ENCODE measurements at places on chromosomes 1 and 21. TPM values are rescaled to one million over a fixed set of nuclear protein-coding genes. Genes with fewer than 3 reads are reported as not detected.

DNA sequence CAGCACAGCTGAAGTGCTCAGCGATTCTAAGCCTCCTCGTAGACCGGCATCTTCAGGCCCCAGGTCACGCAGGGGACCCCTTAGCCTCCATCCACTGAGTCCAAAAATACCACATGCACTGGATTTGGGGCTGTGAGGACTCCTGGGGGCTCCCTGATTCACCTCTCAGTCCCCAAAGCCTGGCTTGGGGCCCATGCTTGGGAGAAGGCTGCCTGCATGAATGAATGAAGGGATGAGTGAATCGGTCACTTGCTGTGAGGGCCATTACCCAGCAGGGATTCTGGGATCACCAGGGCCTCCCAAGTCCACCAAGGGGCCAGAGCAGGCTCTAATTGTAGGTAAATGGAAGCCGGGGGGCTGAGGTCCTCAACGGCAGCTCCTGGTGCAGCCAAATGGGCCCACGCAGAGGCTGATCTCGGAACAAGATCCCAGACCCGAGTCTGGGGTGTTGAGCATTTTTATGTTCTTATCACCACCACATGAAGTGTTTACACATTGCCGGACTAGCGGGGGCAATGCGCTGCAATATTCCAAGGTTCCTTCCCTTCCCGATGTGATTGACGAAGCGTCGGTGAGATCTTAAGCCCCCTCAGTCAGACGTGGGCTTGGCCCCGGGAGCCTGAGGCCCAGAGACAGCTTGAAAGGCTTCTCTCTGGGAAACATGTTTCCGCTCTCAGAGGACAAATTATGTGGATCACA, 13.6 kb upstream of the ARHGEF16 start:
- H3K36me3 ChIP-seq = no peaks in the 10 kb centered on the region
- no peak for DNase-seq
- no peak overlapping the region for H3K4me3 ChIP-seq
- no peaks in the 10 kb centered on the region for H3K4me1 ChIP-seq

DNA sequence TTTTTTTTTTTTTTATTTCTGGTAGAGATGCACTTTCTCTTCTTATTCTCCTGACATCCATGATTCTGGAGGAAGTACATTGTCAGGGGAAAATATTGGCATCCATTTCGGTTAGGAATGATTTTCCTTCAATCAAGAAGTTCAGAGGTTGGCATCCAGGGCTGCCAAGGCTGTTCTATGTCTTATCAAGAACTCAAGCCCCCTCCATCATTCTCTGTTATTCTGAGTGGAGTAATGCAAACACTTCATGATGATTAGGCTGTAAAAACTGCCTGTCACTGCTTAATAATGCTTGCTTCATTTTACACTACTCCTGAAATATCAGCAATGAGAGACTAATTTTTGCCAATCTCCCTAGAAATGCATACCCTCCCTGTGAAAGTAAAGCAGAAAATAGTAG, 417.1 kb upstream of the NFIA start:
- H3K36me3 ChIP-seq = no peaks in the 10 kb centered on the region
- no peaks in the 10 kb centered on the region for H3K27me3 ChIP-seq
- no peak for DNase-seq
- H3K27ac ChIP-seq = no peak overlapping the region

DNA sequence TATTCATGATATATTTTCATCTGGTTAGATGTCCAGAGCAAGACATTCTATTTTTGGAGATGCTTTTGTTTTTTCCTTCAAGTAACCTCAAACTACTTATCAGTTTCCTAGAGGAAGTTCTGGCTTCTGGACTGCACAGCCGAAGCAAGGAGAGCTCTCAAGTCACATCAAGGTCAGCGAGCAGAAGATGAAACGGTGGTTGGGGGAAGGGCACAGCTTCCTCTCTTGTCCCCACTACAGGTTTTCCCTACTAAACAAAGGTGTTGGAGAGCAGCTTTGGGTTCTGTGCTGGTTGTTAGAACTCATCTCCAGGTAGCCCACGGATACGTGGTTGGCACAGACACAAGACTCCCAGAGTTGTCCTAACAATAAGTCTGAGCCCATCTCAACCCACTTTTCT, 5.1 kb upstream of the PLEKHO1 start:
- DNase-seq = no peak
- H3K27ac ChIP-seq = no peak overlapping the region
- H3K4me3 ChIP-seq = no peak overlapping the region
- no peaks in the 10 kb centered on the region for H3K36me3 ChIP-seq
- no peaks in the 10 kb centered on the region for H3K27me3 ChIP-seq

The FAM151A gene
- not detected for total RNA-seq

The FALEC gene
- total RNA-seq = not detected

The CHML gene
- 4.2 TPM for total RNA-seq

GRCh38 chr1:60234776-60235175, 161.2 kb upstream of the C1orf87 start:
- no peaks in the 10 kb centered on the region for H3K4me1 ChIP-seq
- no peak for DNase-seq
- H3K36me3 ChIP-seq = no peaks in the 10 kb centered on the region

DNA sequence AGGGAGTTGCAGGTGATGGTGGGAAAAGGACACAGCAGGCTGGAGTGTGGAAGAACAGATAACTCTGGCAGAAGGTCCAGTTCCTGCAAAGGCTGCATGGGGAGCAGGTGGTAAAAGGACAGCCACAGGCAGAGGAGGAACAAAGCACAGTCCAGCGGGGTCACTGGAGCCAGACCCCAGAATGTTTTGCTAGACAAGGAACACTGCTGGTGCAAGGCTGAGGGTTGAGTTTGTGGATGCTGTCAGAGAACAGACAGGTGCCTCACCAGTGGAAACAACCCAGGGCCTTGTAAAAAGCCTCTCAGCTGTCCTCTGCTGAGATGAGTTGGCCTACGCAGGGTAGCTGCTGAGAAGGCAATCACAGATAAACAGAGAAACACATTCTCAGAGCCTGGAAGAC, 101.7 kb downstream of the SSBP3 start:
- H3K4me1 ChIP-seq = peaks cover 16% of the 10 kb centered on the region
- no peaks in the 10 kb centered on the region for H3K36me3 ChIP-seq
- H3K27ac ChIP-seq = no peak overlapping the region
- no peaks in the 10 kb centered on the region for H3K27me3 ChIP-seq

The IL24 gene
- not detected for total RNA-seq

The TNFAIP8L2 gene
- not detected for total RNA-seq
